DMS53 (cell line): ENCODE measurements at places on chromosomes 12 and 14.
A peak's percentile ranks its signal among the peaks of the same experiment; 100 is the strongest.

DNA sequence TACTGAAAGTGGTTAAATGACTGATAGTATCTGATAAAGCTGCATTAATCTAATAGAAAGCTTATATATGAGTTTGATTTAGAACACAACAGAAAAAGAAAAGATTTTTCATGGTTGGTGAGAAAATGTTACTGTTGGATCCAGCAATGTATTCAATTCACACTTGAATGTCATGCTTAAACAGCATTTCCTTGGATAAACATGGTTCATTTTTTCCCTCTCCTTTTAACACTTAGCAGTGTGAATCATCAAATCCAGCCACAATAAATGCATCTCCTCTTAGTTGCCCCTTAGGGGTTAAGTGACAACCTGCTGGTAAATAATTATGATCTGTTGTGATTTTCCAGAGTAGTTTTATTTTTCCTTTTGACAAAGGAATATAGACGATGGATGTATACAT lies 74.9 kb upstream of the GRIP1 start:
- no peak for DNase-seq

DNA sequence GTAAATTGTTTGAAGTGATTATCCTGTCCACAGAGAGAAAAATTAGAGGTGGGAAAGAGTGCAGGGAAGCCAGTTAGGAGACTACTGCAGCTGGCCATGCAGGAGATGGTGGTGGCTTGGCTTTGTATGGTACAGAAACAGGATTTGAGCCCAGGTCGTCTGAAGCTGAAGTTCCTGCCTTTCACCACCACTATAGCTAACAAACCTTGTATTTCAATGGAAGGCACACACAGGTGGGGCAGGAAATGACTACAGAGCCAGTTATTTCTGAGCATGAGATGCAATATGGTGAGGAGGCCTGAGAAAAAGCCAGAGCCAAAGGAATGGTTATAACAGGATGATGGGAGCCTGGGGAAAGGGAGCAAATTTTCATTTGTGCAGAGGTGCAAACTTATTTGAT lies 103.9 kb downstream of the BTG1 start:
- DNase-seq: peak; percentile 73

- no peak for DNase-seq
These were observed 66.7 kb downstream of the MED13L start for GRCh38 chr12:116210762-116211161.

- DNase-seq: peak; percentile 79
These were observed 7.2 kb upstream of the SDR9C7 start for GRCh38 chr12:56941299-56942017.

DNA sequence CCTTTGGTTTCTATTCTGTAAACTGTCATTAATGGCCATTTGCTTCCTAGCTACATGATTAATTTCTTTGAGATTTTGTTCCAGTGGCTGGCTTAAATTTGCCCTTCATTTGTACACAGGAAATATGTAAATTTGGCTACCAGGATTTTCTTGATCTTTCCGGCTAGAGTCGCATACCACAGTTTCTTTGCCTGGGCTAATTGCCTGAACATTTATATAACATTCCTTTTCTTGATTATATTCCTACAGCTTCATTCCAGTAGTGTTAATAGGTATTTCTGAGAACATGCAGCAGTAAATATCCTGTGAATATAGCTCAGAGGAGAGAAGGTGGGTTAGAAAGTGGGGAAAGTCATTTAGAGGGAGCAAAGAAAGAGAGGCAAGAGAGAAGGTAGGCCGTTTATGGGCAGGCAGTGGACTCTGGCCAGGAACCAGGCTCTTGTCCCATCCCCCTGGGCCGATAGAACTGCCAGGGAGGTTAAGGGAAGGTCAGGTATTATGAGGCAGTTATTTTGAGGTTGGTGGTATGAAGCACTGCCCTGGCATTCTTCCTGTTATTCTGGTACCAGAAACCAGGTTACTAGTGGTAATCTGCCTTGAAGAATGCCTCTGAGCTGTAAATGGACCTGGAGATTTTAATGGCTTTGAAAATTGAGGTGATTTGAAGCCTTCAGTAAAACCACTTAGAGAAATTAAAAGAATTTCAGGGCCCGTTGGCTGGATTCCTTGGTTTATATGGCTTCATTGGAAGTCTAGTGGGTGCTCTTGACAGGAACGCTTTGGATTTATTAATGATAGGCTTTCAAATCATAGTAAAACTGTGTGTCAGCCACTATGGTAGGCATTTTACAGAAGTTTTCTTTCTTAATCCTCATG lies 4.4 kb downstream of the RNF10 start:
- no peak for DNase-seq

DNA sequence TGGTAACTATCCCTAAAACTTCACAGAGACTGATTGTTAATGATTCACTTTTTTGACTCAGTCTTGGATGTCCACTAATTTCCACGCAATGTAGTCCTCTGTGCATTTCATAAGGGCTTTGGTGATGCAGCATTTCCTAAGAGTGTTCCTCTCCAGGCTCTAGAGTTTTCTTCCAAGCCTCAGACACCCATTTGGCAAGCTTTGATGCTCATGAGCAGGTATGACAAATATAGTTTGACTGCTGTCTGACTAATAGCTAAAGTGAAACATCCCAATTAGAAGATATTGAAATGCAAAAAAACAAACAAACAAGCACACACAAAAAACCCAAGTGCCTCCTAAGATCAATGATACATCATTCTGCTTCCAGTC lies 1.5 kb upstream of the VAMP1 start:
- DNase-seq: no peak

DNA sequence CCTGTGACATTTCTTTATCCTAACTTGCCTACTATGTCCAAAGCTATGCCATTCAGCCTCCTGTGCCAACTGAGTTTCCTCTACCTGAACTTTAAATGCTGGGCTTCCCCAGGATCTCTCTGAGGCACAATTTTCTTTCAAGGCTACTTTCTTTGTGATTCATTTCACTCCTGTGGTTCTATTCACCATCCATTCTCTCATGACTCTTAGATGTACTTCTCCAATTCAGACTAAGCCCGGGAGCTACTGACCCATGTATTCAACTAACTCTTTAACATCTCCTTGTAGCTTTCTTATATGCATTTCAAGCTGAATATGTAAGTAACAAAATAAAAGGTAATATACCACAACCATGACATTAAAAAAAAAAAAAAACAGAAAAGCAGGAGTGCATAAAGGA lies 738.9 kb upstream of the USP15 start:
- DNase-seq: no peak

- peak; percentile 64 for DNase-seq
These were observed 1.8 kb downstream of the SMIM41 start for GRCh38 chr12:52081263-52081733.
